ENCODE measurements at places on chromosomes 11 and 22.

- no peak for DNase-seq
Observed at GRCh38 chr11:97943493-97943892, 1077.3 kb upstream of the CNTN5 start.

GRCh38 chr11:26960281-26960680 is 33.6 kb upstream of the FIBIN start:
- DNase-seq: no peak

DNA sequence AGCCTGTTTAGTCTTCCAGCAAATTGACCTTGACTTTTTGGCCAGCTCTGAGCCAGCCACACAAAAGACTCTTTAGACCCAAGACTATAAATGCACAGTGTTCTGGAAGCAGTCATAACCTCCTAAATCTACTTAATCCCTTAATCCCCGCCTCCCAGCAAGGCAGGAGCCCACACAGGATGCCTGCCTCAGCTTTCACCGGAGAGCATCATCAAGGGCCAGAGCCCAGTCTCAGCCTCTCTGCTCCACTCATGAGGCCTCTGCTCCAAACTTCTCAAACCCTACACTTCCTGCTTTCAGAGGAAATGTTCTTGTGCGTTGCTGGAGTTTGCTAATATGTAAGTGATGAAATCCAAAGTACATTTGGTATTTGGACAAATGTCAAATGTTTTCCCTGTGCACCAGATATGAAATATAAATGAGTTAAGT is 57.9 kb upstream of the FSHB start:
- no peak for DNase-seq

GRCh38 chr11:27158456-27159334 is 118.1 kb downstream of the BBOX1 start:
- DNase-seq: peak; percentile 48

DNA sequence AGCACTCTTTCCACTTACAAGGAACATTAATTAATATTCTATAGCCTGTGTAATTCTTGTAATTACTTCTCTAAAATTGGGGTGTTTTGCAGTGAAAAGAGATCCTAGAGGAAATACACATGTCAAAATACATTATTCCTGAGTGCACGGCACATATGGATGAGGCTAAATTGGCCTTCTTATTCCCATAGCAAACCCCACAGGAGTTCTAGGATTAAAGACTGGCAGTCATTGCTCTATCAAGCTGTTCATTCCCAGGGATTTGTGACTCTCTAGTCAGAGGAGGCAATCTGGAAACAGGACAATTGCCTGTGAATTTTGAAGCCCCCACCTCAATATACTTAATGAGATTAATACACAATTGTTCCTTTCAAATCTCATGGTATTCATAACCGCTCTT is 145.9 kb upstream of the OPCML start:
- no peak for DNase-seq

DNA sequence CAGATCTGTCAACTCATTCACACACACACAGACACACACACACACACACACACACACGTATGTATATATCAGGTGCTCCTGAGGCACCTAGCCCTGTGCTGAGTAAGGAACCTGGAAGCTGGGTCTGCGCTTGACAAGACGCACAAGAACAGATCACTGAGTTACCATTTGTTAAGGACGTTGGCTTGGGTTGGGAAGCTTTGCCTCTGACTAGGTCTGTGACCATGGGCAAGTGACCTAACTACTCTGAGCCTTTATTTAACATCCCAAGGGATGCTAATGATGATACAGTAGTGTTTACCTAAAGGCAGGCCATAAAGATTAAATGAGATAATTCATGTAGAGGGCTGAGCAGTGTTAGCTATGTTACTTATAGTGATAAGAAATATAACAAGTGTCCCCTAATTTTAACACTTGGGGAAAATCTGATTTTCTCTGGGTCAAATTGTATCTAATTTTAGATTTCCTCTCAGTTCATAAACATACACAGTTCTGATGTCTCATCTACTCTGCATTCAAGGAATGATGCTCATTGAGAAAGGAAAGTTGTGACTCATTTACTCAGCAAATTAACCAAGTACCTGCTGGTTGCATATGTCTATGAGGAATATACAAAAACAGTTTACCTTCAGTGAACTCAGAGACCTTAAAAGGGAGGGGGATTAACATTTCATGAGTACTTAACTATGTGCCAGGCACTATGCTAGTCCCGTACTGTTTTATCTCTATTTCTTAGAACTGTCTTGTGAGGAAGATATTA is 13.6 kb downstream of the RNF185 start:
- no peak for DNase-seq

DNA sequence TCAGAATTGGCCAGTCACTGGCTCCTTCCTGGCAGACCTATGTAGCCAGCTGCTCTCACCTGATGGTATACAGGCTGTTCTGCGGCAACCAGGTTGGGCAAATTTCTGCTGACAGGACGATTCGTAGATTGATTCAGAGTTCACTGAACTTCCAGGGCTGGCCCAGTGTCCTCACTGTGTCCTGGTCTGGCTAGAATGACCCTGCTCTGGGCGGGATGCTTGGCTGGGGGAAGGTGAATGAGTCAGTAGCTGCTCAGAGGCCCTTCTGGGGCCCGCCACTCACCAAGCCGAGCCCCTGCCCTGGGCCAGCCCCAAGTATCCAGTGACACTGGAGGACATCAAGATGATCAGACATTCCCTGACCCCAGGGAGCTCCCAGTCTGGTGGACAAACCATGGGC is 62.9 kb upstream of the WNT11 start:
- DNase-seq: no peak

DNA sequence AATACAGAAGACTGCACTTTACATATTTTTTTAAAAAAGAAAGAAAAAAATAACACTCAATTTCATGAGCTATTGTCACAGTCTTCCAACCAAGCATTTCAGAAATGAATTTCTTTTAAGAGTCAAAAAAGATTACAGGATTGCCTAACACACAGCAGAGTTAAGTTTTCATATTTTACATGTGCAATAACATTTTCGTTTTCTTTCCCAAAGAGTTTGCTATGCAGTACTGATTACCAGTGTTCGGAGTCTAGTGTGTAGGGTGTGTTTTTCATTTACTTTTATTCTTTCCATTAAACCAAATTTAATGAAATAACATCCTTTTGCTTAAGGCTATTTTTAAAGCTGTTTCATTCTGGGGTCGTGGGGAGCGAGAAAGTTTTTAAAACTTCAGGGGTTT is 53.2 kb downstream of the MN1 start:
- no peak for DNase-seq

GRCh38 chr11:70364745-70365543 is 33.4 kb upstream of the CTTN start:
- DNase-seq: no peak

GRCh38 chr22:35212009-35212408 is 45.3 kb upstream of the HMGXB4 start:
- no peak for DNase-seq

- no peak for DNase-seq
Observed at GRCh38 chr11:122559734-122560382, 95.7 kb upstream of the UBASH3B start.

DNA sequence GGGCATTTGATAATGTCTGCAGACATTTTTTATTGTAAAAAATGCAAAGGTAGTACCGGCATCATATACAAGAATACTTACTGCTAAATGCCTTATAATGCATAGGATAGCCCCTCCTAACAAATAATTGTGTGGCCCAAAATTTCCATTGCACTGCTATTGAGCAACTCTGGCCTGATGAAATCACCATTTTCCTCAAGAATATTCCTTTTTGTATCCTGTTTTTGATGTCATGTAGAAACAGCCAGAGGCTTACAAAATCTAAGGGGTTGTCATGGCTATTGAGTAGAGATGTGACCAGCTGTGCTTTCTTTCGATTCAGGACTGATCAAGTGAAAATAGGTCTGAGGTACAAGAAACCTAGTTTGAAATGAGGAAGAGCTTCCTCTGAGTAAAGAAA is 854.3 kb downstream of the KCNA4 start:
- DNase-seq: no peak

DNA sequence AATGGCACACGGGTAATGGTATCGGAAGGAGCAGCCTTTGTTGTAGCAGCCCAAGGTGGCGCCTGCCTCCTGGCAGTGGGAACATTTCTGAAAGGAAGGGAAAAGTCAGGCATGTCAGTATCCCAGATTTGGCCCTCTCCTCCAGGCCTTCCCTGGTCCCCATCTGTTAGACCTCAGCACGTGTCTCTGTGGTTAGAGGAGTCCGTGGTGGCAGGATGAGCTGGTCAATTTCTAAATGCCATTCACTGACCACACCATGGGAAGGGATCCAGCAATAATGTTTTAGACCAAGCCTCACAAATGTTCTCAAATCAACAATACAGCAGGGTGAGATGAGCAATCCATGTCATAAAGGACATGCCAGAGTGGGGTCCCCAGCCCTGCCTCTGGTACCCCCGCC is 49.0 kb upstream of the CYP2D6 start:
- no peak for DNase-seq

DNA sequence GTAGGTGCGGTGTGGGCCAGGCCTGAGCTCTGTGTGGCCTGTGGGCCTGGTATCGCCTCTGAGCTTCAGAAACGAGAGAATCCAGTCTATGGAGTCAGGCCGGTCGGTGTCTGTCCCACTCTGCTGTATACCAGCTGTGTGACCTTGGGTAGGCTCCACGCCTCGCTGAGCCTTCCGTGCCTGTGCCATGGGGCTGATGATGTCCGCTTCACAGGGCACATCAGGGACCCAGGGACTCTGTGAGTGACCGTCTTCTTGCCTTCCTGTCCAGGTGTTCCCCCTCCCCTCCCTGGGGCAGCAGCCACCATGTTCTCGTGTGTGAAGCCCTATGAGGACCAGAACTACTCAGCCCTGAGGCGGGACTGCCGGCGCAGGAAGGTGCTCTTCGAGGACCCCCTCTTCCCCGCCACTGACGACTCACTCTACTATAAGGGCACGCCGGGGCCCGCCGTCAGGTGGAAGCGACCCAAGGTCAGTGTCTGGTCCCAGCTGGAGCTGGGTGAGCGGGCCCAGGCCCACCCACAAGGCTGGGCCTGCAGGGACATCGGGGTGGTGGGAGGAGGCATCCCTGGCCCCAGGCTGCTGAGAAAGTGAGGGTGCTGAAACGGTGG is 17.9 kb downstream of the CAPN5 start:
- no peak for DNase-seq

DNA sequence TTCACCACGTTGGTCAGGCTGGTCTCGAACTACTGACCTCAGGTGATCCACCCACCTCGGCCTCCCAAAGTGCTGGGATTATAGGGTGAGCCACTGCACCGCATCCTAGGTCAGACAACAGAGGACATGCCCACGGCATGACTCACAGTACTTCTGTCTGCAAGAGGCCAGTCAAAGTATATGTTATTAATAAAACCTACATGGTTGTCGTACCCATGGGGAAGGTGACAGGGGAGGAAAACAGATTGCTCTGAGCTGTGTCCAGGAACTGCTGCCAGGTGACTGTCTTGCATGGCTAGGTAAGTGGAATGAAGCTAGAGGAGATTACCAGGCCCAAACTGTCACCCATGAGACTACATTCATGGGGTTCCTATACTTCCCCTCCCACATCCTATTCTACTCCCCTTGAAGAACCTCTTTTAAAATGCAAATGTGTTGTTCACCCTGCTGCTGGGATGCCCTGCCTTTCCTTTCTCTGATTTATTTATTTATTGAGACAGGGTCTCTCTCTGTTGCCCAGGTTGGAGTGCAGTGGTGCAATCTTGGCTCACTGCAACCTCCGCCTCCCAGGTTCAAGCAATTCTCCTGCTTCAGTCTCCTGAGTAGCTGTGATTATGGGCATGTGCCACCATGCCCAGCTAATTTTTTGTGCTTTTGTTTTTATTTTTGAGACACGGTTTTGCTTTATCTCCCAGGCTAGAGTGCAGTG is 2.0 kb upstream of the NLRX1 start:
- DNase-seq: no peak

DNA sequence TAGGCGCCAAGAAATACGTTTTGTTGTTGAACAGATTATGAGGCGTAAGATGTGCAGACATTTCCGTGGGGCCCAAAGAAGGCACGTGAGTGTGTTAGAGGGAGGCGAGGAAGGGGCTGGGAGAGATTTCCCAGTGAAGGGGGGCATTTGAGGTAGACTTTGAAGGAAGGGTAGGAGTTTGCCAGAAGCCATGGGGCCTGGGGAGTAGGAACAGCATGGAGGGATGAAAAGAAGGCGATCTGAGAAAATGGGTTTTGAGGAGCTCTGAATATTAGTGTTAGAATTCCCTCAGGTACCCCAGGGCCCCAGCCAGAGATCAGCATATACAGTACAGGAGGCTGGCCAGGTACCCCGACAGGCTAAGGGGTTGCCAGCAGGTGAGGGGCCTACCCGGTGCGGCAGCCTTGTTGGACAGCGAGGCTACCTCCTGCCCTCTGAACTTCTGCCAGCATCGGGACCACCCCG is 414 bp upstream of the MIEF1 start:
- no peak for DNase-seq

- DNase-seq: no peak
Observed at GRCh38 chr22:44289414-44290171, 23.2 kb downstream of the SHISAL1 start.

DNA sequence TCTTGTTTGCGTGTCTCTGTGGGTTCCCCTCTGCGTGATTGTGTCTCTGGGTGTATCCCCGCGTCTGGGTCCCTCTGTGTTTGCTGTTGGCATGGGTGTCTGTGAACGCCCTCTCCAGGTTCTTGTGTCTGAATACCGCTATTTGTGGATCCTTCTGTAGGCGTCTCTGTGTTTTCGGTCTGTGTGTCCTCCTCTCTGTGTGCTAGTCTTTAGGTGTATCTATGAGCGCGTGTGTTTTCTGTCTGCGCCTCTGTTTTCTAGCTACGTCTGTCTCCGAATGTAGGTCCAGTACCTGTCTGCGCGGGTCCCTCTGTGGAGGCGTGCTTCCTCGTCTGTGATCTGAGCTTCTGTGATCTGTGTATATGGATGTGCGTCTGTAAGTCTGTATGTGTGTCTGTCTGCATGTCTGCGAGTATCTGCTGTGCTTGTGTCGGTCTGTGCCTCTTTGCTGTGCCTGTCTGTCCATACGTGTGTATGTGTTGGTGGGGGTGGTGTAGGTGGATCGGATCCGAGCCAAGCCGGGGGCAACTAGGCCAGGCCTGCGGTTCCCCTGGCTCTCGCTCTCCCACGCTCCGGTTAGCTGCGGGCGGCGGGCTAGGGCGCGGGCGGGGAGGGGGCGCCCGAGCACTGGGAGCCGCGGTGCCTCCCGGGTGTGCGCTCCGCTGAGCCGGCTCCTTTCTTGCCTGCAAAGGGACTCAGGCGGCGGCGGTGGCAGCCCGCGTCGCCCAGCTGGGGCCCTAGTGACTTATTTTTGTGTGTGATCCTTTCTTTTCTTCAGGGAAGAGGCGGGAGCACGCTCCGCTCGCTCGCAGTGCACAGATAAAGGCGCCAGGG is 105.3 kb upstream of the E2F8 start:
- DNase-seq: no peak

DNA sequence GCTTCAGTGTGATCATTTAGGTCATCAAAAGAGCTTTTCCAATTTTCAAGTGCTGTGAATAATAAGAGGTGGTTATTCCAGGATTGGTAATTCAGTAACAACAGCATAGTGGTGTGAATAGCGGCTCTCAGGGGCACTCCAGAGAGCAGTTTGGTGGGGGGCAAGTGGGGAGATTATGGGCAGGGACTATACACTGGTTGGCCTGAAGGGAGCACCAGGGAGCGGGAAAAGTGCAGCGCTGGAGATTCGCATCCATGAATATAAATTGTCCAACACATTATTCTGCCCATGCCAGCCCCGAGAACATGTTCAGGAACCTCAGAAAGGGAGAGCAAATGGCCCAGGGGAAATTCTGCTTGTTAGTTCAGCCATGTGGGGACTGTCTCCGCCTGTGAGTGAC is 37.9 kb downstream of the OR6Q1 start:
- no peak for DNase-seq

- DNase-seq: no peak
Observed at GRCh38 chr11:132047167-132047566, 676.8 kb downstream of the NTM start.

- no peak for DNase-seq
Observed at GRCh38 chr11:76689313-76690260, 19.0 kb upstream of the LRRC32 start.

Measured in DMS153 (cell line).